NCI-H1436 (cell line): ENCODE measurements at places on chromosomes 11 and 22.

DNA sequence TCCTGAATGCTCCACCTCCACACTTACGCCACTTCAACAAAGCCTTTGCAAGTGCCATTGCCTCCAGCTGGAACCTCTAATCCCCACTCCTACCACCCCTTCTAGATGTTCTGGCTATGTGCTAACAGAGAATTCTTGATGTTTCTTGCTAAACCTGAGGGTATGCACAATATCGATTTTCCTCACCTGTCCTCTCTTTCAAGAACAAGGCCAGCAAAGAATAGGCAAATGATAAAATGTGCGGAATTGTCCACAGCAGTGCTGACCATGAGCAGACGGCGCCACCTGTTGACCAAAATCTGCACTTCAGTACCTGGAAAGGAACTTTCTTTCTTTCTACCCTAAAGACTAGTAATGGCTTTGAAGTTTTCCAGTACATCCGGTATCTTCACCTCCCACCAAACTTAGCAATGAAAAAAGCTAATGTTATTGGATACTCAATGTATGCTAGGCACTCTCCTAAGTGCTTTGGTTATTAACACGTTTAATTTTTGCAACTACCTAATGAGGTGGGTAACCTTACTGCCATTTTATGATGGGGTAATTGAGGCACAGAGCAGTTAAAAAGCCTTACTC is 3.4 kb downstream of the TIMM10 start:
- DNase-seq: peak; percentile 50

GRCh38 chr11:87007963-87008362 is 29.8 kb upstream of the TMEM135 start:
- no peak for DNase-seq

DNA sequence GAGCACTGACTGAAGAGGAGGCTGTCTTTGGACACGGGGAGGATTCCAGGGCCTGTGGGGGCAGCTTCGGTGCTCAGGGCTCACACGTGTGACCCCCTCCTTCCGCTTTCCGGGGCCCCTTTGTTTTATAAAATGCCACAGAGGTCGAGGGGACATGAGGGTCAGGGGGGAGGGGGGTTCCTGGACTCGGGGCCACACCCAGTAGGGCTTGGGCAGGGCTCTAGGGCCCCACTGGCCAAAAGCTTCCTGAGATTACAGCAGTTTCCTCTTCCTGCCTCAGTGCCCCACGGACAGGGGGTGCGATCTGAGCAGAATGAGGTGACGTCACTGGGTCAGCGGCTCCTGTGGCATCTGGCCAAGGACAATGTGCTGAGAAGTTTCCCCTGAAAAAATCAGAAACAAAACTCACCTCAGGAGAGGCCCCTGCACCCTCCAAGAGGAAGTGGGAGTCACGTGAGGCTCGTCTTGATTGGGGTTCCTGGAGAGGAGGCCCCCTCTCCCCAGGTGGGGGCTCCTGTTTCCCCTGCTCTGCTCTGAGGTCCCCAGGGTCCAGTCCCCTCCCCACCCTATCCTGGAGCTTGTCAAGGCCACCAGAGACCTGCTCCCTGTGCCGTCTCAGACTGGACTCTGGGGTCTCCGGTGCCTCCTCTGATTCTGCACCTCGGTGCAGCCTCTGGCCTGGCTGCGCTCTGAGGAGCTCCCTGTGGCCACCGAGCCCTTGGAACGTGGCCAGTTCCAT is 6.4 kb upstream of the IFITM3 start:
- DNase-seq: no peak

- DNase-seq: no peak
These were observed 56.8 kb upstream of the FADD start for GRCh38 chr11:70146299-70146698.

GRCh38 chr22:38481871-38482332 is 14.0 kb downstream of the KDELR3 start:
- DNase-seq: no peak

DNA sequence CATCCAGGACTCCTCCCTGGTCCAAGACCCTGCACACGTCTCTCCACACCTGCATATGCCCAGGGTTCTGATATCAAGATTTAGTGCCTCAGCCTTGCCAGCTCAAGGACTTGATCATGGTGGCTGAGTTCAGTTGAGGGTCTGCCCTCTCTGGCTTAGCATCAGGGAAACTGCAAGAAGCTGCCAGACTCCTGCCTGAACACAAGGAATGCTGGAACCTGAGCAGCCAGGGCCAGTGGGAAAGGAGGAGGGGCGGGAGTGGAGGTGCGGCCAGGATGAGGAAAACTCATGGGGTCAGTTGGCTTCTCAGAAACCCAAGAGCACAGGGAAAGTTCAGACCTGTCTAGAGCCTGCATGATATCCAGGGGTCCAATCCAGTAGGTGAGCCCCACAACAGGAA is 546.1 kb downstream of the BUD13 start:
- no peak for DNase-seq

- no peak for DNase-seq
These were observed 45.3 kb downstream of the RAB6A start for GRCh38 chr11:73715541-73715940.

GRCh38 chr11:2289350-2289749 is 12.4 kb downstream of the C11orf21 start:
- no peak for DNase-seq

- DNase-seq: no peak
These were observed 81.3 kb downstream of the PHF21A start for GRCh38 chr11:46039990-46040389.

DNA sequence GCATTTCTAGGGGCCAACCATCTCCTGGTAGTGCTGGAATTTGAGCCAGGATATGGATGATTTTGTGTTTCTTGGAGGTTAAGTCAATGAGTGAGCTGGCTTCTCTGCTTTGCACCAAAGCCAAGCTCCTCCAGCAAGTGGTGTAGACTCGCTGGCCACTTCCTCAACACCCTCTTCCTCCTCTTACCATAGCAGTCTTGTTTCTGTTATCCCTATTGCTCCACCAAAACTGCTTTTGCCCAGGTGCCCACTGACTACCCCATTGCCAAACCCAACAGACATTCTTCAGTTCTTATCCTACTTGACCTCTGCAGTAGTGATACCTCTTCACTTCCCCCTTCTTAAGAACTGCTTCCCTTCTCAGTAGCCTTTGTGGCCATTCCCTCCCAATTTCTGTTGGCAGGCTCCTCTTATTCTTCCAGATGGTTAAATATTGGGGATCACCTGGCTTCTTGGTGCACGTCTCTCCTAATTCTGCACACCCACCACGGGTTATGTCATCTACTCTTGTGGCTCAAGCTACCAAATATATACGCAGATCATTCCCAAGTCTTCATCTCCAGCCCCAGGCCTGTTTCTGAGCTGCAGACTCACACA is 7.0 kb upstream of the PRG2 start:
- no peak for DNase-seq

DNA sequence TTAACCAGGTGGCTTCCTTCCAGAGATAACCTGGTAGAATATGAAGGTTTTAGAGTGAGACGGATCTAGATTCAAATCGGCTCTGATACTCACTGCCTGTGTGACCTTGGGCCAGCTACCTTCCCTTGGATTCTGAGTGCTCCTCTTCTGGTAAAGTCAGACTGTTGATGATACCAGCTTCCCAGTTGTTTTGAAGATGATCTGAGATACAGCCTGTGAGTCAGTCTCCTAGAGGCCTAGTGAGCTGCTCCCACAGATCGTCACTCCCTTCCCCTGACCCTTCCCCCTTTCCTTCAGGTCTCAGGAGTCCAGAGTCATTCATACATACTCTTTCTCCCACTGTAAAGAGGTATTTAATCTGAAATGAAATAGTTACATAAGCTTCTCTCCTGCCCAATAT is 207.8 kb downstream of the GRIK4 start:
- no peak for DNase-seq
